ENCODE measurements at places on chromosomes 7 and 10. TPM values are rescaled to one million over a fixed set of nuclear protein-coding genes. Genes with fewer than 3 reads are reported as not detected.

The NT5C3A gene
- 27.9 TPM for total RNA-seq

The TAS2R4 gene
- 5.1 TPM for total RNA-seq

The MMD2 gene
- total RNA-seq = 3.7 TPM

The PDK4 gene
- 61.9 TPM for total RNA-seq

The ACTL6B gene
- total RNA-seq = not detected

The PGAM2 gene
- 0.85 TPM for total RNA-seq

The PNLIPRP3 gene
- not detected for total RNA-seq

The ACBD5 gene
- total RNA-seq = 31.6 TPM

The VWC2 gene
- total RNA-seq = 0.09 TPM

GRCh38 chr10:37860494-37861190 is 3.2 kb upstream of the ZNF248 start:
- DNase-seq = no peak

- no peak for DNase-seq
Observed at GRCh38 chr10:3896161-3896560, 111.2 kb upstream of the KLF6 start.

DNA sequence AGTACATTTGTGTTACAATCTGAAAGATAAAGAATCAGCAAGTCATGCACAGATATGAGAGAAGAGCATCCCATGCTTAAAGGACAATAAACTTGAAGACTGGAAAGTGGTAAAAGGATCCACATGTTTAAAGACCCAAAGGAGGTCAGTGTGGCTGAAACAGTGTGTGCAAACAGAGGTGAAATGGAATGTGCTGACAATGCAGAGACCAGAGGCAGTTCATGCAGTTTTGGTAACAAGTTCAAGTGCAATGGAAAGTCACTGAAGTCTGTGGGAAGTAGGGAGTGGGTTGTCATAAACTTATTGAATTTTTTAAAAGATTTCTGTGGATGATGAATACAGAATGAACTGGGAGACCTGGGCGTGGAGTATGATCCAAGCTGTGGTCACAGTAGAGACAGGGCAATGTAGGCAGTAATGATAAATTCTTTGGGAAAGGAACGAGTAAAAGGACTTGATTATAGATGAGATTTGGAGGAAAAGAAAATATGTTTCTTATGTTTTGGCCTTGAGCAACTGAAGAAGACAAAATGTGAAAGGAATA is 408.0 kb downstream of the HGF start:
- no peak for DNase-seq

DNA sequence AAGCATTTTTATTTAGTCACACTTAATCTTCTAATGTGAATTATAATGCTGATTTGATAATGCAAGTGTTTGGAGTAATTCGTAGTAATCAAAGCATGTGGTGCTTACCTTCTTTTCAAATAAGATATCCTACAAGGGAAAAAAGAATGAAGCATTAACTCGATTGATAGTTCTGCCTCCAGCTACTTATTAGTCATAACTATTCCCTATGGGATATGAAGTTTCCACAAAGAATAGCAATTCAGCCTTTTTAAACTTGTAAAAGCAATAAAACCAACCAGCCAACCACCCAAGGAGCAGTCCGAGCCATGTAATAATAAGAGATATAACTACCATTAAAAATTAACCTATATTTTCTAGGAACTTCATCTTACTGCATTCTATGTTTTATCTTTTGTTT is 11.6 kb downstream of the COL28A1 start:
- no peak for DNase-seq

- DNase-seq = no peak
Observed at GRCh38 chr10:53122281-53122680, 349.7 kb upstream of the MBL2 start.

- DNase-seq = no peak
Observed at GRCh38 chr10:114709984-114710383, 51.9 kb upstream of the ABLIM1 start.

DNA sequence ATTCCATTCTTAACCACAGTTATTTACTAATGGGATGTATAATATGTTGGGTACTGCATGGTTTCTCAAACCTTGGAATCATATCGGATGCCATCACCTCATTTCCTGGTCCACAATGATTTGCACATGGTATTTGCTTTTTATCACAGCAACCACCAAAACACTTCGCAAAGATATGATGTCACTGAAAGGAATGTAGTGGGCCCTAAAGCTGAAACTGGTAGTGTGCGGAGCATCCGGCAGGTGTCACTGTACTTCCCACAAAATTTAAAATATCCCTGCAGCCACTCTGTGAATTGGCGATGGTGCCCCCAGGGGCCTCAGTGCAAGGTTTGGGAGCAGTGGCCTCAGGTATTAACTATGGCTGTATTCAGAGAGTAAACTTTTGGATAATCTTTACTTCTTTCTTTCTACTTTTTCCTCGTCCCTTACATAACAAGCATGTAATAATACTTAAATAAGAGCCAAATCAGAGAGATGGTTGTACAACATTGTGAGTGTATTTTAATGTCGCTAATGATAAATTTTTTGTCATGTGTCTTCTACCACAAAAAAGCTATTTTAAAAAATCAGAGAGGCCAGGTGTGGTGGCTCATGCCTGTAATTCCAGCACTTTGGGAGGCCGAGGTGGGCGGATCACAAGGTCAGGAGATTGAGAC is 66.2 kb downstream of the FAM241B start:
- no peak for DNase-seq

- DNase-seq = peak; percentile 91
Observed at GRCh38 chr10:119686465-119687191, 35.4 kb downstream of the BAG3 start.

GRCh38 chr7:91068136-91068795 is 196.0 kb upstream of the FZD1 start:
- no peak for DNase-seq

GRCh38 chr7:82723411-82723810 is 279.8 kb upstream of the CACNA2D1 start:
- DNase-seq = no peak

DNA sequence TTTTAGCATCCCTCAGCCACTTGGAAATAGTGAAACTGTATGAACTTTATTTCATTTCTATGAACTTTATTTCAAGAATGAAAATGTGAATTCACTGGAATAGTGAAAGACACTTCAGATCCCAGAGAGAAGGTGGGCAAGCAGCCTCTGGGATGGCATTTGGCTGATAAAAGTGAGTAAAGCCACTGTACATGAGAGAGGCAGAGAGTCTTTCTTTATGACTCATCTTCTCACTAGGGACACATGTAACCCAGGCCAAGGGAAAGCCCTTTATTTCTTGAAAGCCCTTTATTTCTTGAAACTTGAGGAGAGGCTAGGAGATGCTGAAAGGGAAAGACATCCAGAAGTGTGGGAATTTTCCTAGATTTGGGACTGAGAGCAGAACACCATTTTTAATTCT is 148.9 kb upstream of the SMIM30 start:
- DNase-seq = no peak

- DNase-seq = no peak
Observed at GRCh38 chr7:128003167-128003566, 28.1 kb downstream of the LRRC4 start.

GRCh38 chr10:7314170-7314569 is 96.7 kb downstream of the SFMBT2 start:
- no peak for DNase-seq

DNA sequence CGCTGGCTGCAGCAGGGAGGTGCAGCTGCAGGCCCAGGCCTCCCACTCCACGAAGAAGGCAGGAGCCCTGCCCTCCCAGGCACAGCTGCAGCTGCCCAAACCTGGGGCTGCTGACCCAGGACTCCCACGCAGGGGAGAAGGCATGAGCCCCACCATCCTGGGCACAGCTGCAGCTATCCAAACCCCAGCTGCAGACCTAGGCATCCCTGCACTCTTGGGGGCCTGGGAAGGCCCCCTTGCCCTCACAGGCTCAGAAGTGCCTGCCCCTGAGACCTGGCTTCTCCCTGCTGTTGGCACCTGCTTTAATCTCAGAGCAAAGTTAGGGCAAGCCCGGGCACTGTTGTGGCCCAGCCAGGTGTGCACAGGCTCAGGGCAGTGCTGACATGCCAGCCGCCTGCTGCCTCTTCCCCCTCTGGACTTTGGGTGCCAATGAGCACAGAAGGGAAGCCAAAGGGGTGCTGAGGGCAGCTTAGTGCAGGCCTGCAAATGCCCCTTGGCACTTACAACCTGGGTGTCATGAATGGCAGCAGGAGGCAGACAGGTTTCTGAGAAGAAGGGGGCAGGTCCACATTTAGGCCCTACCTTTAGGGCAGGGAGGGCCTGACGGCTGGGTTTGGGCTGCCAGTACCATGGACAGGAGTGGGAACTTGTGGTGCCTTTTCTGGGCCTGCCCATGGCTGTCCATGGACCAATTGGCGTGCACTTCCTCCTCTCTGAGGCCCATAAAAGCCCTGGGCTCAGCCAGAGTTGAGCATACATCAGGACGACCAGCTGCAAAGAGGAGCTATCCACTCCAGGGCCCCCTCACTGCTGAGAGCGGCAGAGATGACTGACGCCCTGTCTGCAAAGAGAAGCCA is 31.1 kb downstream of the CRTAC1 start:
- DNase-seq = no peak

GRCh38 chr7:7819442-7820247 is 101.2 kb upstream of the RPA3 start:
- DNase-seq = no peak

GRCh38 chr7:120832803-120833202 is 25.1 kb downstream of the TSPAN12 start:
- DNase-seq = no peak

- DNase-seq = no peak
Observed at GRCh38 chr10:124090601-124091209, 2.7 kb downstream of the CHST15 start.

GRCh38 chr10:96089116-96089515 is 41.0 kb upstream of the ZNF518A start:
- DNase-seq = no peak

- no peak for DNase-seq
Observed at GRCh38 chr7:44431091-44431608, 59.3 kb downstream of the NUDCD3 start.

DNA sequence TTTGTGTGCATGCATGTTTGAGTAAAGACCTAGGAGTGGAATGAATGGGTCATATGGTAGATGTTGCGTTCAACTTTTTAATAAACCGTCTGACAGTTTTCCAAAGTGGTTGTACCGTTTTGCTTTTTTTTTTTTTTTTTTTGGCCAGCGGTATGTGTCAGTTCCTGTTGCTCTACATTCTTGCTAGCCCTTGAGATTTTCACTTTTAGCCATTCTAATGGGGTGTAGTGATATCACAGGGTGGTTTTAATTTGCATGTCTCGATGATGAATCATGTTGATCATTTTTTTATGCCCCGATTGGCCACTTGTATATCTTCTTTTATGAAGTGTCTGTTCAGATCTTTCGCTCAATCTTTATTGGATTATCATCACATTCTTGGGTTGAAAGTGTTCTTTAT is 320.7 kb downstream of the CAMK1D start:
- no peak for DNase-seq

GRCh38 chr10:100033766-100034418 is 24.1 kb upstream of the DNMBP start:
- no peak for DNase-seq
